ENCODE measurements at places on chromosomes 6 and 20.

- DNase-seq, result no peak
These were observed 78.0 kb downstream of the PDE10A start for GRCh38 chr6:165585060-165585459.

GRCh38 chr20:36904690-36905089 is 28.8 kb downstream of the TLDC2 start:
- no peak for DNase-seq

DNA sequence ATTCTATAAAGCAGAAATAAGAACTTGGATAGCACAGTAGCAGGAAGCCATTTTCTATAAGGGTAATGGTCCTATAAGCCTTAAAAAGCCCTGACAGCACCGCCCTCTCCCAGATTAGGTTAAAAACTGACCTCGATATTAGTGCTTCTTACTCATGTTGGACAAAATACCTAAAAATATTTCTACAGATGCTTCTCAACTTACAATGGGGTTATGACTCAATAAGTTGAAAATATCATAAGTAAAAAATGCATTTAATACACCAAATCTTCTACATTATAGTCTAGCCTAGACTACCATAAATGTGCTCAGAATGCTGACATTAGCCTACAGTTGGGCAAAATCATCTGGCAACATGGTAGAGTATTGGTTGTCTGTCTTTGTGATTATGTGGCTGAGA is 70.3 kb downstream of the SESN1 start:
- DNase-seq, result no peak

- DNase-seq, result no peak
These were observed 468.6 kb upstream of the ARID1B start for GRCh38 chr6:156308604-156309003.

DNA sequence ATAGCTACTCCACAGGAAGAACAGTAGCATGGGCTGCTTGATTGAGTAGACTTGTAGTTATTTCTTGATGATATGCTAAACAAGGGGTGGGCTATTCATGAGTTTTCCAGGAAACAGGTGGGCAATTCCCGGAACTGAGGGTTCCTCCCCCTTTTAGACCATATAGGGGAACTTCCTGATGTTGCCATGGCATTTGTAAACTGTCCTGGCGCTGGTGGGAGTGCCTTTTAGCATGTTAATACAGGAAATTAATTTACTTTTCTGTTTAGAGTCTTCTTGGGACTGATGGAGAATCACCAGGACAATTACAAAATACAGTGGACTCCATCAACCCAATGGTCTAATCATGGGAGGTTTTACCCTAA is 22.7 kb downstream of the CYP24A1 start:
- DNase-seq, result no peak

DNA sequence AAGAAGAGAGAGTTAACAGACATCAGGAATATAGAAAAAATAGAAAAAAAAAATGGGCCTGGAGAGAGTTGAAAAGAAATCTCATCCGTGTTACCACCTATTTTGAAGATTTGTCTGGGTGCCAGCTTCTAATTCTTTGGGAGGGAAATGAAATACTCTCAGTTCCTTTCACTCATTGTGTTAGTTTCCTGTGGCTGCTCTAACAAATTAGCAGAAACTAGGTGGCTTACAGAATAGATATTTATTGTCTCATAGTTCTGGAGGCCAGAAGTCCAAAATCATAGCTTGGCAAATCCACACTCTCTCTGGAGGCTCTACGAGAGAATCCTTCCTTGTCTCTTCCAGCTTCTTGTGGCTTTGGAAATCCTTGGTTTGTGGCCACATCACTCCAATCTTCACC is 225.1 kb upstream of the BTBD3 start:
- DNase-seq, result no peak

DNA sequence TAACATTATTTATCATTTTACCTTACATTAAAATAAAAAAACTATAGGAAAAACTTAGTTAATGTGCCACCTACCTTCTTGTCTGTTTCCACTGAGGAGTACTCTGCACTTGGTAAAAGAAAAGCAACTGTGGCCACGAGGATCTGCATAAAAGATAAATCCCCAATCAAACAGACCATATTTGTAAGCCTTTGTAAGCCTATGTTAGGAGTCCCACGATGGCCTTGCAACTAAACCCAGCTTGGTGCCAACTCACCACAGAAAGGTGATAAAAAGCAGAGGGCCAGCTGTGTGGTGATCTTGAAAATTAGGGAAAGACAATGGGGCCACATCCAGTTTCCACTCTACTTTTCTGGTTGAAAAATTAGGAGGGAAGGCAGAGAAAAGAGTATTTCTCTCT is 156.9 kb downstream of the INSM1 start:
- DNase-seq, result no peak

DNA sequence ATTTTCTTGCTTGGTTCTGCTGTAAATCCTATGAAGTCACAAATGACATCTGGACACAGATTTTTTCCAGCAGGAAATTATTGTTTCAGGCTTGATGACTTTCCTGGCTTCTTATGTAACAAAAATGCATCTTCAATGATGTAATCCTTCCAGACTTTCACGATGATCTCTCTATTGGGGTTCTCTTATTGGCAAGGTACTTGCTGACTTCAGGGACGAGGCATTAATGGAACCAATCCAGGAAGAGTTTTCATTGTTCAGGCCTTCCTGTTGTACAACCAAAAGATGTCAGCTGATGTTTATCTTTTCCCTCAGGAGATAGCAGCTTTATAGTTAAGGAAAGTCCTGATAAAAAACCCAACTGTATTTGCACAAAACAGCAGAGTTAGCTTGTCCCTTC is 118.5 kb upstream of the MMS22L start:
- DNase-seq, result no peak

DNA sequence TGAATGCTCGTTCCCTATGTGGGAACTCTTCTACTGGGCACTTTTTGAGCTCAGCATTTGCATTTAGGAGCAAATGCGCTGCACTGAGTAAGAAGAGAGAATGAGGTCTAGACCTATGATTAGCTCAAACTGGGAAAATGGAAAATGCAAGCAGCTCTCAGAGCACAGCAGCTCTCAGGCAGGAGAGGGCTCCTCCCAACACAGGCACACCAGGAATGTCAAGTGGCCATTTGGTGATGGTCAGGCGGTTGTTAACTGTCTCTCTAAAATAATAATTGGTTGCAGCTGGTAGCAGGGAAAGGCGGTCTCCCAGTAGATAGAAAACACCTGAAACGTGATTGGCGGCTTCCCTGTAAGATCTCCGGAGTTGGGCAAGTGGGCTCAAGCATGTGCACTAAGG is 162.0 kb upstream of the ECI2 start:
- DNase-seq, result no peak

DNA sequence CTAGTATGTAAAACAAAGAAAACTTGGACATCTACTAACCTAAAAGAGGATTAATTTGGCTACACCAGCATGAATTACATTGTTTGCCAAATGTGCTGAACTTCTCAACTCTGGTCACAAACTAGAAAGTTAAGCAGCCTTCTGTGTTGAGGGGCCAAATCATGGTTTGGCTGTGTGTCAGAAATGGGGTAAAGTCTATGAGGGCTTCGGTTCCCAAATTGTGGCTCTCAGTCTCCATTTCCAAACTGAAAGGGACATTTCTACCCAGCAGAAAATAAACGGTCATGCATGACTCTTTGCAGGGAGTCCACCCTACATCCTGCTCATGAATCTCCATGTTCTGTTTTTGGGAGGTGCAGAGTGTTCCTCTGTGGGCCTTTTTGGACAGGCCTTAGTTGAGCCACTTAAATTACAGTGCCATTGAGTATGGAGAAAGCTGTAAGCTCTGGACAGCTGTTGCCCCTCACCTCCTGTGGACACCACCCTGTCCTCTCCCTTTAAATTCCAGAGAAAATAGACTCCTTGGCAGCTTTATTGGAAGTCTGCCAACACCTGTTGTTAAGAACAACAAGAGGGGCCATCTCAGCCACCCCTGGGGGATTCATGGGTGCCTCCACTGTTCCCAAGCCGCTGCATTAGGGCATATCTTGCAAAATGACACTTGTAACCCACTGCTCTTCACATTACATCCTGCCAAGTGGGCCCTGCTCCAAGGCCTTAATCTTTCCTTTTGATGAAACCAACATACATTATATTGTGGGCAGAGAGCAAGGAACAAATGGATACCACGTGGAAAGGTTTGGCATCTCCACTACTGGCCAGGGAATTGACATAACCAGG is 27.5 kb upstream of the SNRPC start:
- DNase-seq, result no peak

All from foreskin fibroblast (primary cell).